B cell (primary cell): ENCODE measurements at places on chromosomes 3 and 15.

DNA sequence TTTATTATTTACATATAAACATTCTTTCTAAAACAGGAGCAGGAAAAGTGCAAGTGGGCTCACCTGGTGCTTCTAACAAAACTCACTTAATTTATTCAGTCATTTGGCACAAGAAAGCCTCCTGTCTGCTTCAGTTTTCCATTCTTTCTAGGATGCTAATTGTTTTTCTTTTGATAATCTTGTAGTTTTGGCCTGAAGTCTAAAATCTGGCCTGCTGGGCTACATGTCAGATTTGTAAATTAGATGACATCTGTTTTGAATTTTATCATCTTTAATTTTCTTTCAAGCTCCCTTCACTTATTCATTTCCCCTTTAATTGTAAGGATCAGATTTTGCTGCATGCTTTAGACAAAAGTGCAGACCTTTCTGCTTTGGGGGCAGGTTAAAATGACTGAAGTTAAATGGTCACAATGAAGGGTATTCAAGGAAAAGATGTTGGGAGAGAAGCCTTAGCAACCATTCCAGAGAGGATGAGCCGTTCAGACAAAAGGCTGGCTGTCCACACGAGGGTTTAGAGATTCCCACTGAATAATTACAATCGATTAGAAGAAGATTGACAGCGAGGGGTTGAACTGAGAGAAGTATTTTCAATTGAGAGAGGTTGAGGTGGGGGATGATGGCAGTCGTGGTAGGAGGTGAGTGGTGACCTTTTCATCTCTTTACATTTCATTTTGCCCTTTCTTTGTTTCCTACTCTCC lies 59.9 kb upstream of the PTX3 start:
- no peaks in the 10 kb centered on the region for H3K36me3 ChIP-seq
- H3K27me3 ChIP-seq: no peaks in the 10 kb centered on the region
- no peaks in the 10 kb centered on the region for H3K4me1 ChIP-seq
- H3K4me3 ChIP-seq: no peak overlapping the region
- DNase-seq: no peak
- H3K27ac ChIP-seq: no peak overlapping the region

GRCh38 chr3:128455786-128456748 lies 10.6 kb downstream of the DNAJB8 start:
- H3K4me3 ChIP-seq: no peak overlapping the region
- no peak for DNase-seq
- no peaks in the 10 kb centered on the region for H3K27me3 ChIP-seq
- H3K27ac ChIP-seq: no peak overlapping the region
- no peaks in the 10 kb centered on the region for H3K4me1 ChIP-seq

GRCh38 chr3:65551945-65552344 lies 486.8 kb downstream of the MAGI1 start:
- H3K27ac ChIP-seq: no peak overlapping the region
- no peak overlapping the region for H3K4me3 ChIP-seq
- DNase-seq: no peak
- H3K36me3 ChIP-seq: no peaks in the 10 kb centered on the region
- no peaks in the 10 kb centered on the region for H3K4me1 ChIP-seq

DNA sequence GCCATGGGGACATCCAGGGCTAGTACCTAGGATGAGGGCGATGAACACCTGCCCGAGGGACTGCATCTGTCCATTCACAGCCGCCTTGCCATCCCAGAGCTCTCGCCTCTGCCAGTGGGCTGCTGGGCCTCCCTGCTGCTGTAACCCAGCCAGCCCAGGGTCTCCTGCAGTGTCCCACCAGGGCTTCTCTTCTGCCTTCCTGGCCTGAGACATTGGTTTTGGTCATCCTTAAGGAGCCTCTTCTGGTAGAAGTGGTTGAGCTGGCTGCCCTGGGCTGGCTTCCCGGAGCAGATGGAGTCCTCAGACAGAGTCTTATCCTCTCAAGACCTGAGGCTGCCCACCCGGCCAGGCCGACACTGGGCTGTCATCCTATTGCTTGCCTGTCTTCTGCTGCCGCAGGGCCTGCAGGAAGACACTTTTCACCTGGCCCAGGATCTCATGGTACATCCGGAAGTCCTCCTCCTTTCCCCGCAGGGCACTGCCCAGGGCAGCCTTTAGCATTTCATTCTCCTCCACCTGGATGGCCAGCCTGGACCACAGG lies 6.1 kb upstream of the HHATL start:
- DNase-seq: no peak
- peaks cover 10% of the 10 kb centered on the region for H3K4me1 ChIP-seq
- no peaks in the 10 kb centered on the region for H3K27me3 ChIP-seq
- no peak overlapping the region for H3K27ac ChIP-seq

GRCh38 chr3:115292131-115292530 lies 145.0 kb upstream of the ZBTB20 start:
- H3K27ac ChIP-seq: no peak overlapping the region
- H3K36me3 ChIP-seq: no peaks in the 10 kb centered on the region
- DNase-seq: no peak
- no peaks in the 10 kb centered on the region for H3K4me1 ChIP-seq

DNA sequence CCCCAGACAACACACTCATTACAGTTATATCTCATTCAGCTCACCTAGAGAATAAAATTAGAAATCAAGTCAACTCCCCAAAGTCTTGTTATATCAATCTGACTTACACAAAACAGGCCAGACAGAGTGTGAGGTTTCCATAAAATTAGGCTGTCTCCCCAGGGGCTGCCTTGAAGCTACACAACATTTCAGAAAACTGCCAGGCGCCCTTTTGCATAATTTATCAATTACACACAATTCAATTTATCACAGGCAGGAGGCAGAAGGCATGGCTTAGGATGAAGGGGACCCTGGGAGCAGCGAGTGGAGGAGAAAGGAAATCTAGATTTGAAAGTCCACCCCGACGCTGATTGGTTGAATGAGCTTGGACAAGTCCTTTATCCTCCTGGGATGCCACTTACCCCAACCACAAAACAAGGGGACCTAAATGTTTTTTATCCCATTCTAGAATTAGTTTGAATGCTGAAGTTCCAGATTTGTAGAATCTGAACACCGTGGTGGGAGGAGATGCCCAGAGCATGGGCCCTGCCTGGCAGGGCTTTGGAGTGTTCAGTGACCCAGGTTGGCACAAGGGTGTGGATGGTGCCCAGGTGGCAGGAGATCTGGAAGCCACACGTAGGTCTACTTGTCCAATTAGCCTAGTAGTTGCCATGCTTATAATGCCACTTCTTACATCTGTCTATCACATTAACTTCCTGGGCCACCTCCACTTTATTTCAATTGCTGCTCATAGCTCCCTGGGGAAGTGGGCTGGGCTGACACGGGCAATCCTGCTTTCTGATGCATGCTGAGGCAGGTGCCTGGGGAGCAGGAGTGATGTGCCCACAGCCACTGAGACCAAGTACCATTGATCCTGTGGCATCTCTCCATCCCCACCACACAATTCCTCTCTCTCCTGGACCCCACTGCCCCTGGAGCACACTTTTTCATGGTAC lies 119.8 kb upstream of the TLE3 start:
- H3K4me3 ChIP-seq: no peak overlapping the region
- DNase-seq: no peak
- H3K36me3 ChIP-seq: no peaks in the 10 kb centered on the region
- no peaks in the 10 kb centered on the region for H3K27me3 ChIP-seq
- H3K27ac ChIP-seq: no peak overlapping the region
- peaks cover 7% of the 10 kb centered on the region for H3K4me1 ChIP-seq

DNA sequence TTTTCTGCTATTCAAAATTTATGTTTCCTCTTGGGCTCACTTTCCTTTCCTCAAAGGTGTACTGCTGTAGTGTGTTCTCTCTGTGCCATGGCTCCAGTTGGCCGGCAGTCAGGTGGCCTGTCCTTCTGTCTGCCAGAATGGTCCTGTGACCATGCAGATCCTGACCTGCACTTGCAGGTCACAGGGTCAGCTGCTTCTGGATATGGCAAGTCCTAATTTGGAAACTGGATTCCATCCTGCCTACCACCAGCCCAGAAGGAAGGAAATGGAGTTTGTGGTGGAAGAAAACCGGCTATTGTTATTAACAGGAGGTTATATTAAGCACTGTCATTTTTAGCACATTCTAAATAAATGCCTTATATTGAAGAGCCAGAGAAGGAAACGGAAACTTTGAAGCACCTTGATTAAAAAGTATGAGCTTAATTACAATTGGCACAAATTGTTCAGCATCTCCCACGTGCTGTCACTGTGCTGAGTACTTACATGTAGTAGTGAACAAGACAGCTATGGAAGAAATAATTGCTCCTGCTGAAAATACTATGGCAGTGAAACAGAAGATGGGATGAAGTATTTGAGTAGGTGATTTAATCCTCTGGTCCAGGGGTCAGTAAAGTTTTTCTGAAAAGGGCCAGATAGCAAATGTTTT lies 362.8 kb downstream of the PTPRG start:
- no peak for DNase-seq
- H3K36me3 ChIP-seq: no peaks in the 10 kb centered on the region
- no peaks in the 10 kb centered on the region for H3K27me3 ChIP-seq
- no peak overlapping the region for H3K27ac ChIP-seq
- H3K4me1 ChIP-seq: no peaks in the 10 kb centered on the region
- no peak overlapping the region for H3K4me3 ChIP-seq

DNA sequence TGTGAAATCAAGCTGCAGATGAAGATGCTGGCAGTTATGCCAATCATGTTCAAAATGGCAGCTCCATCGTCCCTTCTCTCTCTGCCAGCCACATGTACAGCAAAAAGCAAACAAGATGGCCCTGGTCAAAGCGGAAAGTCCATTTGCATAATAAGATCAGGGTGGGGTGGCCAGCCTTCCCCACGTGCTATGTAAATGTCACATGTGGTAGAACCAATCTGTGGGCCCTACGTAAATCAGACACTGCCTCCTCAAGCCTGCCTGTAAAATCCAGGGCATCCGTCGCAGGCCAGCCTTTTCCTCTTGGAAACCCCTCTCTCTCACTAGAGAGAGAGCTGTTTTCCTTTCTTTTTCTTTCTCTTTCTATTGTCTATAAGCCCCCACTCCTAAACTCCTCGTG lies 243.5 kb upstream of the KBTBD8 start:
- H3K27me3 ChIP-seq: no peaks in the 10 kb centered on the region
- H3K36me3 ChIP-seq: no peaks in the 10 kb centered on the region
- no peak overlapping the region for H3K27ac ChIP-seq
- no peaks in the 10 kb centered on the region for H3K4me1 ChIP-seq
- H3K4me3 ChIP-seq: no peak overlapping the region

GRCh38 chr15:62809968-62810260 lies 232.6 kb upstream of the TPM1 start:
- H3K27me3 ChIP-seq: no peaks in the 10 kb centered on the region
- DNase-seq: no peak
- no peak overlapping the region for H3K4me3 ChIP-seq
- H3K4me1 ChIP-seq: no peaks in the 10 kb centered on the region
- no peak overlapping the region for H3K27ac ChIP-seq
- H3K36me3 ChIP-seq: no peaks in the 10 kb centered on the region

- no peaks in the 10 kb centered on the region for H3K36me3 ChIP-seq
- H3K4me3 ChIP-seq: no peak overlapping the region
- H3K27me3 ChIP-seq: no peaks in the 10 kb centered on the region
- no peak overlapping the region for H3K27ac ChIP-seq
- no peaks in the 10 kb centered on the region for H3K4me1 ChIP-seq
These were observed 139.2 kb downstream of the AQP9 start for GRCh38 chr15:58277333-58277732.

- H3K36me3 ChIP-seq: no peaks in the 10 kb centered on the region
- no peak overlapping the region for H3K4me3 ChIP-seq
- no peaks in the 10 kb centered on the region for H3K27me3 ChIP-seq
- no peaks in the 10 kb centered on the region for H3K4me1 ChIP-seq
These were observed 66.1 kb upstream of the PFN2 start for GRCh38 chr3:150036780-150037179.

GRCh38 chr15:33145447-33145846 lies 49.1 kb downstream of the FMN1 start:
- peaks cover 4% of the 10 kb centered on the region for H3K4me1 ChIP-seq
- DNase-seq: no peak
- H3K27me3 ChIP-seq: no peaks in the 10 kb centered on the region
- no peak overlapping the region for H3K27ac ChIP-seq
- no peaks in the 10 kb centered on the region for H3K36me3 ChIP-seq

DNA sequence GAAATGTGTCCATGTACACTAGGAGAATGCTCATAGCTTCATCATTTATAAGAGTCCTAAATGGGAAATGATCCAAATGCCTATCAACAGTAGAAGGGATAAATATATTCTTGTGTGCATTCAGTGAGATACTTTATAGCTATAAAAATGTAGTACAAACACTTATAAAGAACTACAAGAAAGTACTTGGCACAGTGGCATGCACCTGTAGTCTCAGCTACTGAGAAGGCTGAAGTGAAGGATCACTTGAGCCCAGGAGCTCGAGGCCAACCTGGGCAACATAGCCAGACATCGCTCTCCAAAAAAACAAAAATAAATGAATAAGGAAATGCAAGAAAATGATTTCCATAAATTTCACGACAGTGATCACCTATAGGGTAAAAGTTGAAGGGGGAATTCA lies 3.6 kb upstream of the FBXL2 start:
- peaks cover 13% of the 10 kb centered on the region for H3K4me1 ChIP-seq
- peaks cover 18% of the 10 kb centered on the region for H3K27me3 ChIP-seq
- H3K36me3 ChIP-seq: no peaks in the 10 kb centered on the region

- peaks cover 4% of the 10 kb centered on the region for H3K4me1 ChIP-seq
- H3K27me3 ChIP-seq: no peaks in the 10 kb centered on the region
- peaks cover 2% of the 10 kb centered on the region for H3K36me3 ChIP-seq
- no peak overlapping the region for H3K4me3 ChIP-seq
- DNase-seq: no peak
- no peak overlapping the region for H3K27ac ChIP-seq
These were observed 43.4 kb upstream of the FAH start for GRCh38 chr15:80109388-80109787.

DNA sequence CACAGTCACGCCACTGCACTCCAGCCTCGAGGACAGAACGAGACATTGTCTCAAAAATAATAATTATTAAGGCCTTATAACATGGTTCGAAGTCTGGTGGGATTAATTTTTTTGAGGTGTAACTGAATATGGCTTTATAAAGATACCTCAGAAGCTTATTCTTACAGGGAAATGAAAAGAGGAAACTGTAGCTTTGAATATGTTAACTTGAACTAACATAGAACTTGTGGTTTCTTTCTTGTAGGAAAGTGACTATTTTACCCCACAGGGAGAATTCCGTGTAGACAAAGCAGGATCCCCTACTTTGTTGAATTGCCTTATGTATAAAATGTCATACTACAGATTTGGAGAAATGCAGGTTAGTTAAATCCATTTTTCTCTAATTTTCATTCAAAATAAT lies 96.3 kb downstream of the STT3B start:
- no peaks in the 10 kb centered on the region for H3K27me3 ChIP-seq
- DNase-seq: peak; percentile 19
- peaks cover 50% of the 10 kb centered on the region for H3K36me3 ChIP-seq

- no peak overlapping the region for H3K4me3 ChIP-seq
- H3K36me3 ChIP-seq: no peaks in the 10 kb centered on the region
- H3K27ac ChIP-seq: no peak overlapping the region
- no peak for DNase-seq
- no peaks in the 10 kb centered on the region for H3K27me3 ChIP-seq
- H3K4me1 ChIP-seq: no peaks in the 10 kb centered on the region
These were observed 116.2 kb upstream of the LSAMP start for GRCh38 chr3:116561529-116561928.
